ENCODE measurements at places on chromosomes 3 and 15.
A peak's percentile ranks its signal among the peaks of the same experiment; 100 is the strongest.

DNA sequence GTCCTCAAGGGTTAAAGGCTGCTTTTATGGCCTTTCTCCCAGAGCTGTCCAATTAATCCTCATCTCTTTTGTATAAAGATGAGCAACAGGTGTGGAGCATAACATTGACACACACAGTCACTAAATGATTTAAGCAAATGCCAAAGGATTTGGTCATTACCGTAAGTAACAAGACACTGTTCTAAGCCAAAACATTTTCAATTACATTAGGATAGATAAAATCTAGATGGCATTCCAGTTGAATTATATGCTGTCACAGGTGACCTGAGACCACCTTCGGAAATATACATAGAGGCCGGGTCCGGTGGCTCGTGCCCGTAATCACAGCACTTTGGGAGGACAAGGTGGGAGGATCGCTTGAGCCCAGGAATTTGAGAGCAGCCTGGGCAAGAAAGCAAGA lies 105.3 kb upstream of the UBE3A start:
- DNase-seq, result no peak

- DNase-seq, result no peak
These were observed 48.1 kb upstream of the PCSK6 start for GRCh38 chr15:101537483-101538080.

- DNase-seq, result peak; percentile 49
These were observed 5.8 kb downstream of the LTK start for GRCh38 chr15:41507820-41508290.

DNA sequence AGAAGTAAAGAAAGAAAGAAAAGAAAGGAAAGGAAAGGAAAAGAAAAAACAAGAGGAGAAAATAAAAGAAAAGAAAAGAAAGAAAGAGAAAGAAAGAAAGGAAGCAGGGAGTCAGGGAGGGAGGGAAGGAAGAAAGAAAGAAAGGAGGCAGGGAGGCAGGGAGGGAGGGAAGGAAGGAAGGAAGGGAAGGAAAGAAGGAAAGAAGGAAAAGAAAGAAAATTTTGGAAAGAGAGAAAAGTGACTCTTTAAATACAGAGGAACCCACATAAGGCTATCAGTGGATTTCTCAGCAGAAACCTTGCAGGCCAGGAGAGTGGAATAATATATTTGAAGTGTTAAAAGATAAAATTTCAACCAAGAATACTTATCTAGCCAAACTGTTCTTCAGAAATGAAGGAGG lies 44.2 kb upstream of the GNB4 start:
- DNase-seq, result no peak

GRCh38 chr3:17219593-17219992 lies 334.8 kb downstream of the PLCL2 start:
- no peak for DNase-seq

DNA sequence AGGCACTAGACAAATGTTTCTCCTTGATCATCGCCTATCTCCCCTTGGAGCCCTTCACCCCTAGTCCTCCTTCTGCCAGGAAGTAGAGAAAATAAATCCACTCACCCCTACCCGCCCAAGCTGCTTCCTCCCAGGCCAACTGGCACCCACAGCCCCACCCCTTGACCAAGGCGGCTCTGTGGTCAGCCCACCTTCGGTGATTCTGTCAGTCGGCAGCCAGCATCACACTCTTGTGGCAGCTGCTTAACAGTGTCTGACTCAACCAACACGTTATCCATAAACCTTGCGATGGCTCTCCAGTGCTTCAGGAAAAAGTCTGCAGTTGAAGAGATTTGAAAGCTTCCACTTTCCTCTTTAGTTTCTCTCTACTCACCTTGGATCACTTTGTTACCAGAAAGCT lies 7.6 kb downstream of the SHF start:
- no peak for DNase-seq

DNA sequence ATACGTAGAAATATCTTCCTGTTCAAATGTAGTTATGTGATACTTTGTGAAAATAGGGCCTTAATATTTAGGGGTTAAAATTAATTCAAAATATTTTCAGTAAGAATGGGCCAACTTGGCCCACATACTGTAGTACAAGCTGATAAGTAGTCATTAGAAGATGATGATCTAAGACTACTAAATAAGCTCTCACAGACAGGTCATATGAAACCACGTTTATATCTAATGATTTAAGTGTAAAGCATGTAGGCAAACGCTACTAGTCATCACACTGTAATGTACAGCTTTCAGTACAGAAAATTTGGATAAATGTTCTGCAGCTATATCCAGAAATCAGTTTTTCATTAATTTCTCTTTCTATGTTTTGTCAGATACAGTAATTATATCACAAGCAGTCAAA lies 228.6 kb downstream of the UBE2E2 start:
- DNase-seq, result no peak

DNA sequence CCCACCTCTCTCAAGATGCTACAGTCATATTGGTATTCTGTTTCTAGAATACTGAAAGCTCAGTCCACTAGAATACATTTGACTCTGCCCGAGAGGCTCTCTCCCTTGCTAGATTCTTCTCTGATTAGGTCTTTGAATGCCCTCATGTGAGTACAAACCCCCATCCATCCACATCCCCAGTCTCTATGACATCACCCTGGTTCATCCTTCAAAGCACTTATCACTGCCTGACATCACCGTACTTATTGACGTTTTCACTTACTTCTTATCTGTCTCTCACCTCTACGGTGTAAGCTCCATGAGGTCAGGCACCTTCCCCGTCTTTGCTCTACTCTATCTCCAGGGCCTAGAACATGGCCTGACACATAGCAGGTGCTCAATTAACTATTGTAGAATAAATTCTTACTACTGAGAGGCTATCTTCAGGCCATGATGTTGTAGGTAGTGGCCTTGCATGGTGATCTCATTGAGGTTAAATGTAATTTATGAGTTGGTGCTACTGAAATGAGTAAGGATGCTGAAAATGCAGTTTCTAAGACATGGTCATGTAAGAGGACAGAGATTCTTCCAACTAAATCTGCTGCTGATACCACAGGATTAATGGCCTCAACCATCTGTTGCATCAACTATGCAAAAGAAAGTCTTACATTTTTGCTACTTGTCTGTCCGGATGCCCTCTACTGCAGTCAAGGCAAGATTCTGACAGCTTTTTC lies 26.8 kb downstream of the EOGT start:
- DNase-seq, result no peak

GRCh38 chr3:135229018-135229495 lies 434.0 kb downstream of the EPHB1 start:
- DNase-seq, result peak; percentile 94

GRCh38 chr3:21902956-21903355 lies 151.9 kb upstream of the ZNF385D start:
- no peak for DNase-seq

- DNase-seq, result peak; percentile 33
These were observed 282.1 kb downstream of the THSD4 start for GRCh38 chr15:71397377-71397776.

DNA sequence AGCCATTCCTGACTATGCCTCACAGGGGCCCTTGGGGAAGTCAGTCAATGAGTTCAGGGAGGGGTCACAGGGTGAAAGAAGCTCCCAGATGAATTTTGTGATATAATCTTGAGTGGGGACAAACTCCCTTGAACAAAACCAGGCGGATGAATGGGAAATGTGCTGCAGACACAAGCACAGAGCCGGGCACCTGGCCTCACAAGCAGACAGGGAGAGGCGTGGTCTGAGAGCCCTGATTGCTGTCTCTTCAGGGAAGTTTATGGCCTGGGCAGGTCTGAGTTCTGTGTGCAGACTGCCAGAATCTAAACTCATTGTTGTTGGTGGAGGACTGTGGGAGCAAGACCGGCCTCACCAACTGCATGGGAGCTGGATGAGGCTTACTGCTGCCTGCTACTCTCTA lies 591.8 kb downstream of the EPHA3 start:
- no peak for DNase-seq

- DNase-seq, result peak; percentile 37
These were observed 8.6 kb downstream of the TLR9 start for GRCh38 chr3:52216585-52217408.
